ENCODE measurements at places on chromosomes 6 and 20.

DNA sequence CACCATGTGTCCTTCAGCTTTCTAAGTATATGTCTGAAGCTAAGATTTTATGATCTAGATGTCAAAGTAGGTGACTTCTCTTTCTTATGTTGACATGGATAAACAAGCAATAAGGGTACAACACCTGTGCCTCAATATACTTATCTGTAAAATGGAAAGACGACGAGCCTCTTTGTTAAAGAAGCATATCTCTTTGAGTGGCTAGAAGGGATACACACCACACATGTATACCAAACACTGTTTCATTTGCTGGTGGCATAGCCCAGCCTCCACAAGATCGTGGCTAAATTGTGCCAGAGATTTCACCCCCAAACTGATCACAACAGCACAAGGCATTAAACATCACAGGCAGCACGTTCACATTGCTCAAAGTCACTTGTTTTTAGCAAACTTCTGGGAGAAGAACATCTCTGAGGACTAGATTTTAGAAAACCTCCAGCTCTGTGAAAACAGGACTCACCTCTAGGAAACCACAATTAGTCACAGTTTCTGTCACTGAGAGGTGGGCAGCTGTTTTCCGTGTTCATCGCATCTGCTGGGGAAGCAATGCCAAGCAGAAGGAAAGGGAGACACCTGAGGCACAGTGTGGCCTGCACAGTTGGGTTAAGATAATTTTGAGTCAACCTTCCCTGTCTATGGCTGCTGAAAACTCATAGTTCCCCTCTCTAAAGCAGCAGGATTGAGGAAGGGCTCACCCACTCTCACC is 263.0 kb upstream of the PLCB4 start:
- no peak for DNase-seq

GRCh38 chr6:74128536-74128935 is 432.5 kb downstream of the CD109 start:
- no peak for DNase-seq

DNA sequence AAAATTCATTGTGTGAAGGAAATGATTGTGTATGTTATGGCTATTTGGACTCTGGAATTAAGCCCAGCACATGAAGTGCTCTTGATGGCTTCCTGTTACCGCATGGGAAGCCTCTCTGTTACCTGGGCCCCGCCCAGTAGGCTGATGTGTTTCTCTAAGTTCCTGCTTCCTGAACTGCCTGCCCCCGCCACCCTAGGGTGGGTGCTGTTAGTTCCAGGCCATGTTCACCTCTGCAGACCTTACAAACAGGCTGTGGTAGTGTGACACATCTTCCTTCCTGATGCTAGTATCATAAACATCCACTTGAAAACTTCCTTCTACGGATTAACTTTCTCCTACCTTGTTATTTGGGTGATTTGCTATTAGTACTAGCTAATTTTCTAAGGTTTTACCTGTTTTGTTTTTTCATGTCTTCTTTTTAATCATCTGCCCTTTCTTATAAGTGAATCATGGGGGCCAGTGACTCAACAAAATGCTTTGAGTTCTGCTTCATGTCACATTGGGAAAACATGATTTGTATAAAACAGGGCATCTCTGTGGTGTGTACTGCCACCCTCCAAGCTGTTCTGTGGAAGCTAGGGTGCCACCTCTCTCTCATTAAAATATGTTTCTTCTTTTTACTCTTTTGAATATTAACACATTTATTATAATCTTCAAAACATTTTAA is 40.6 kb downstream of the SH3BGRL2 start:
- DNase-seq, result no peak

DNA sequence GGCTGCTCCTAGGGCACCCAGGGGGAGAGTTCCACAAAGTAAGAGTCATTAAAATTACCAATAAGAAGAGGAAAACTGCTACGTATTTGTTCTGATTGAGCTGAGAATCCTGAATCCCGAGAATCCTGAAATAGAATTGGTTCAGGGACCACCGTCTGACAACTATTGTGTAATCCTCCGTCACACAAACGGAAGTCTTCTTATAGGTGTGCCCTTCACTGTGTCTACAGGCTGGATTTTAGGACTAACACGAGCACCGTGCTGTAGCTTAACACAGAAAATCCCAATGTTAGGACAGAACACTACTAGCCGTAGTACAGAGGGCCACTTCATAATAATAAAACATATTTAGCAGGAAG is 50.6 kb upstream of the RNF182 start:
- DNase-seq, result no peak

DNA sequence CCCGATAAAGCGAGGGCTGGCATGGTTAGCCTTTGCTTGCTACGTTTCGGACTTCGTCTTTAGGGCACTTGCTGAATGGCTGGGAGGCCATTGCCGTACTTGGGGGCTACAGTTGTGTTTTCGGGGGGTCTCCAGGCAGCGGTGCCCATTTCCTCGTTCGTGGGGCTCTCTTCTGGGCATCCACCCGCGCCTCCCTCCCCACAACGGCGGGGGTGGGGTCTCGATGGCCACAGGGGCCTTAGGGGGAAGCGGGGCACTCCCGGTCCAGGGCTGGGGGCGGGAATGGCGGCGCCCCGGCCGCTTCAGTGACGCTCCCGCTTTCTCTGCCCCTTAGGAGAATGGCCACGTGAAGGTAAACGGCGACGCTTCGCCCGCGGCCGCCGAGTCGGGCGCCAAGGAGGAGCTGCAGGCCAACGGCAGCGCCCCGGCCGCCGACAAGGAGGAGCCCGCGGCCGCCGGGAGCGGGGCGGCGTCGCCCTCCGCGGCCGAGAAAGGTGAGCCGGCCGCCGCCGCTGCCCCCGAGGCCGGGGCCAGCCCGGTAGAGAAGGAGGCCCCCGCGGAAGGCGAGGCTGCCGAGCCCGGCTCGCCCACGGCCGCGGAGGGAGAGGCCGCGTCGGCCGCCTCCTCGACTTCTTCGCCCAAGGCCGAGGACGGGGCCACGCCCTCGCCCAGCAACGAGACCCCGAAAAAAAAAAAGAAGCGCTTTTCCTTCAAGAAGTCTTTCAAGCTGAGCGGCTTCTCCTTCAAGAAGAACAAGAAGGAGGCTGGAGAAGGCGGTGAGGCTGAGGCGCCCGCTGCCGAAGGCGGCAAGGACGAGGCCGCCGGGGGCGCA is 2.4 kb downstream of the MARCKS start:
- no peak for DNase-seq

- no peak for DNase-seq
These were observed 96.9 kb upstream of the HMGCLL1 start for GRCh38 chr6:55675941-55676340.

- DNase-seq, result no peak
These were observed 25.4 kb downstream of the GABRR2 start for GRCh38 chr6:89289710-89290109.

- no peak for DNase-seq
These were observed 887 bp downstream of the GABBR1 start for GRCh38 chr6:29631860-29632731.

- DNase-seq, result no peak
These were observed 1075.8 kb upstream of the MANEA start for GRCh38 chr6:94501516-94501915.

DNA sequence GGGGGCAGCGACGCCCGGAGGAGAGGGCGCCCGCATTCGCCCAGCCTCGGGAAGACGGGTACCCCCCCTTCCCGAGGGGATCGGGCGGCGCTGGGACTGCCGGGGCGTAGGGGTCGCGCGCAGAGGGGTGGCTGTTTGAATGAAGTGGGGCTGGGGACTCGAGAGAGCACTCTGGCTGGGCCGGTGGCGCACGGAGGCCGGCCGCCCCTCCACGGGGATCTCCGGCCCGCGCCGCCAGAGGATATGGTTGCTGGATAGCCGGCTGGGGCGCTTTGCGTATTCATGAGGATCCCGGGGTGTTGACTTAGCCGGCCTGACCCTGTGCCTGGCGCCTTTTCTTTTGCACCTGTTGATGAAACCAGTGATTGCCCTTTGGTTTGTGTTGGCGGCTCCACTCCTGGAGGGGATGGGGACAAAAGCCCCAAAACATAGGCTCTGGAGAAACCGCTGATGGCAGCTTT is 469 bp downstream of the SYNJ2 start:
- no peak for DNase-seq

GRCh38 chr6:51569594-51569993 is 517.8 kb downstream of the PKHD1 start:
- DNase-seq, result no peak

DNA sequence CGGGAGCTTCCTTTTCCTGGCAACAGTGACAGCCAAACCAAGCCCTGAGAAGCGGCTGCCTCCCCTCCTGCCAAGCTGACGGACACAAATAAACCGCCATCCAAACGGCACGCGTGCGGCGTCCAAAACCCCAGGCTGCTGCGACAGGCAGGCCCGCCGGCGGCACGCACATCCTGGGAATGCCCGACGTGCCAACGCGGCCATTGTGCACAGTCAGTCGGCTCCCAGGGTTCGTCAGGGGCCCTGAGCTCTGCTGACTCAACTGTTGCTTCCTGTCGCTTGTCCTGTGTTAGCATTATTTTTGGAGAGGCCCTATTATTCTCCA is 6.8 kb downstream of the JAG1 start:
- no peak for DNase-seq

- DNase-seq, result no peak
These were observed 107.3 kb downstream of the CEP57L1 start for GRCh38 chr6:109202409-109203264.

DNA sequence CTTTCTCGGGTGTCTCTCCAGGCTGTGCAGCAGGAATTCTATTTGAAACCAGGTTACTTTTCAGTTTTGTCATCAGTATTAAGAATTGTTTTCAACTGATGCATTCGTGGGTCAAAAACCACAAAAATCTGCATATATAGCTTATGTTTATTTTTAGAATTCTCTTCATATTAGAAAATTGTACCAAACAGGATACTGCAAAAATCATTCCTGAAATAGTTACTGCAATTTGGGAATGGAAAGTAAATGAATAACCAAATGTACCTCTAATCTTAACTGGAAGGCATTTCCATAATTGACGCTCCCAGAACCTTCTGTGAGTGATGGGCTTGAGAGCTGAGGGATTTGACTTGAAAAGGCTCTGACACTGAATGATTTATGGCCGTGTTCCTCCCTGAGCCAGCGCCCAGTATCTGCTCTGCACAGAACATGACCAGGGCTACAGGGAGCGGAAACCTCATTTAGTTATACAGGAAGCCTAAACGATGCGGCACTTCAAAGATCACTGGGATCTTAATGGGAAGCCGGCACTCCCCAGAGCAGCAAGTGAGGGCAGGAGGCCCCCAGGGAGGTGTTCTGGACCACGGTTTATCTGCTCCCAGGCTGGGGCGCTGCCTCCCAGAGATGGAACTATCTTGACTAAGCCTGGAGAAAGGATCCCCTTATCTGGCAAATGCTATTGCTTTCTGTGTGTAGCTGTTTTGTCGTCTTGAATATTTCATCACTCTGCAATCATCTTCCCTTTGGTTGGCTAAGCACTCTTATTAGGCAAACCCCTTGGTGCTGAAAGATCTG is 446.0 kb downstream of the QKI start:
- peak; percentile 29 for DNase-seq

- peak; percentile 96 for DNase-seq
These were observed 75.7 kb downstream of the SYNJ2 start for GRCh38 chr6:158057213-158057987.

- DNase-seq, result no peak
These were observed 425.8 kb downstream of the FRK start for GRCh38 chr6:115634887-115635286.

- DNase-seq, result no peak
These were observed 30.7 kb downstream of the ADGRG6 start for GRCh38 chr6:142332393-142333098.

- no peak for DNase-seq
These were observed 10.7 kb downstream of the MAFB start for GRCh38 chr20:40678286-40678875.

All from HS-5 (cell line).